ENCODE measurements at places on chromosomes 5 and 9.

DNA sequence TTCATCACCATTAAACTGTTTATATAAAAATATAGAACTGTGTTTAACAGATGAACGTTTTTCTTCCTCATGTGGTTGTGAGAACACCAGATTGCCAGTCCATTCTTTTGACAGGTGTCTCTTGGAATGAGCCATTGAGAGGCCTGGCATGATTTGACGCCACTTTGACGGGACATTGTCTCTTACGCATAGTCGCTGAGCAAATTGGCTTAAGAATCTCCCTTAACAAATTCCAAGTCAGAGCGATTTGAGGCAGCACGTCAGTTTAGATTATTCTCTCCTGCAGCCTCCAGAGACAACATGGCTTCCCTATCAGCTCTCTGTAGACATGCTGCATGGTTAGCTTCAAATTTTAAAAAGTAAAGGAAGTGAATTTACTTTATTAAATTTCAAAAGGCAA is 510.7 kb upstream of the ACO1 start:
- no peak for DNase-seq

- peak; percentile 73 for DNase-seq
These were observed 104.2 kb upstream of the HMHB1 start for GRCh38 chr5:143707806-143708205.

GRCh38 chr9:98921732-98922131 is 22.0 kb upstream of the COL15A1 start:
- DNase-seq: no peak

- DNase-seq: no peak
These were observed 31.9 kb downstream of the FAM240B start for GRCh38 chr9:38687992-38688391.

DNA sequence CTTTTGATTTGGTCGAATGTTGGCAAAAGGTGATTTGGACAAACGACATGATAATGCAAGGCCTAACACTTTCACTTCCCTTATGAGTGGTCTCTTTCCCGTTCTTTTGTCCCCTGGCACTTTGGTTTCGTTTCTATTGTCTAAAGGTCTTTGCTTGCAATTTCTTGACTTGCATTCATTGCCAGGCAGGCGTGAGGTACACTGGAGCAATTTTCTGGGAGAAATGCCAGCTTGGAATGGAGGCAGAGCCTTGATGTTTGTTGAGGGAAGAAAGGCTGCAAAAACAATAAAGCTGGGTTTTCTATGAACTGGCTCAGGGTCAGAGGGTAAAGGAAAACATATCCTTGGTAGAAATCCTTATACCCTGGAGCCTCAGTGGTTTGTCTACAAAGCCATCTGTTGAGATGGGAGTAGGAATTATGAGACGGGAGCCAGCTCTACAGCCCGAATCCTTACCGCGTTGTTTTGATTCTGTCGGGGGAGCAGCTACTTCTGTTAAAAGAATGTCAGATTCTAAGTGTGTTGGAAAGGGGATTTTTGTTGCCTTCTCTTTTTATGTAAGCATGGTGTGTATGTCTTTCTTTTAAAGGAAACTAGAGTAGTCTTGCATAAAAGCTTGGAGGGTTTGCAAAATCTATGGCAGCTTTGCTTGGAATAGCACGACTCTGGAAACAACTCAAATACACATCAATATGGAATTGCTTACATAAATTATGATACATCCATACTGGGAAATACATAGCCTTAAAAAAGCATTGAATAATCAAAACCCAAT is 158.9 kb downstream of the RMI1 start:
- peak; percentile 62 for DNase-seq

DNA sequence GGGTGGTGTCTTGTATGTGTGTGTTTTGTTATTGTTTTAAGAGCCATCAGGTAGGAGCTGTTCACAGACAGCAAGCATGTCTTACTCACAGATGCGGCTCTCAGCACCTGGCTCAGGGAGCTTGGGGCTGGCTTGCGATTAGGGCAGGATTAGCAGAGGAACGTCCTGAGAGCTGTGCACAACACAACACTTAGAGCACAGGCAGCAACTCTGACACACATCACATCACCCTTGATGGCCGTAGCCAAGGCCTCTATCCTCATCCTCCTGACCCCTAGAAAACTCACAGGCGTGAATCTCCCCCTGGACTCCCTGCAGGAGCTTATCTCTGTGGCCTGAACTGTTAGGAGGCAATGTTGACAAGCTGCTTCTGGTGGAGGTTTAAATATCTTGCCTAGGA is 7.1 kb upstream of the IL17B start:
- no peak for DNase-seq

DNA sequence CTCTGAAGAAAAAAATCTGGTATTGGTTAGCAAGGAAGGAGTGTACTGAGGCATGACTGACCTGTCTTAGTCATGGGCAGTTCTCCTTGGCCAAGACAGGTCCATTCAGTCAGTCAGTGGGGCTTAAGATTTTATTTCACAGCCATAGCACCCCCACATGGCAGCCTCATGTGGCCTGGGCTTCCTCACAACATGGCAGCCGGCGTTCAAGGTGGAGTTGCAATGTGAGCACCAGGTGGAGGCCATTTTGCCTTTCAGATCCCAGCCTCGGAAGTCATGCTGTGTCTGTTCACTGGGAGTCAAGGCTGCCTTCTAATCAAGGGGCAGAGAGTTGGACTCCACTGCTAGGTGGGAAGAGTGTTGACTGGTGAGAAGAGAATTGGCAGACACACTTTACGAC is 10.3 kb upstream of the CARD19 start:
- DNase-seq: no peak

- DNase-seq: no peak
These were observed 69.5 kb upstream of the ALDH1A1 start for GRCh38 chr9:73022353-73022752.

GRCh38 chr5:95668216-95668615 is 14.6 kb downstream of the SPATA9 start:
- DNase-seq: no peak

- DNase-seq: no peak
These were observed 292.7 kb upstream of the SMARCA2 start for GRCh38 chr9:1722404-1722803.

- DNase-seq: no peak
These were observed 54.4 kb downstream of the NEURL1B start for GRCh38 chr5:172695232-172696054.

GRCh38 chr5:142197098-142197497 is 88.5 kb downstream of the NDFIP1 start:
- DNase-seq: no peak

GRCh38 chr5:176420972-176421544 is 4.7 kb upstream of the CLTB start:
- no peak for DNase-seq

- DNase-seq: no peak
These were observed 51.1 kb downstream of the C9orf50 start for GRCh38 chr9:129569502-129570449.

- no peak for DNase-seq
These were observed 411.2 kb upstream of the CTNND2 start for GRCh38 chr5:12315461-12315860.

DNA sequence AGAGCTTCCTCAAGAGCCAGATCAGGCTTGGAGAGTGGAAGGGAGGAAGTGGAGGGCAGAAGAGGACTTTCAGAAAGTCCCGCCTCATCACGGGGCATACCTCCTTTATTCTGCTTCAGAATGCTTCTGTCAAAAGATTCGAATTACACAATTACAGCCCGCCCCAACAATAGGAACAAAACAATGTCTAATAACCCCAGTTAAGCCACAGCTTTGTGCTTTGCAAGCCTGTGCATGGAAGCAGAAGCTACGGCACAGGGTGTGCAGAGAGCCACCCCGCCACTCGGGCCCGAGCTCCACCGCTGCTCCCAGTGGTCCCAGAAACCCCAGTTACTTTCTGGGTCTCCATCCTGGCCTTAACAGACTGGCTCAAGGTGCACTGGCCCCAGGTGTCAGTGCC is 23.5 kb downstream of the HNRNPH1 start:
- DNase-seq: no peak

DNA sequence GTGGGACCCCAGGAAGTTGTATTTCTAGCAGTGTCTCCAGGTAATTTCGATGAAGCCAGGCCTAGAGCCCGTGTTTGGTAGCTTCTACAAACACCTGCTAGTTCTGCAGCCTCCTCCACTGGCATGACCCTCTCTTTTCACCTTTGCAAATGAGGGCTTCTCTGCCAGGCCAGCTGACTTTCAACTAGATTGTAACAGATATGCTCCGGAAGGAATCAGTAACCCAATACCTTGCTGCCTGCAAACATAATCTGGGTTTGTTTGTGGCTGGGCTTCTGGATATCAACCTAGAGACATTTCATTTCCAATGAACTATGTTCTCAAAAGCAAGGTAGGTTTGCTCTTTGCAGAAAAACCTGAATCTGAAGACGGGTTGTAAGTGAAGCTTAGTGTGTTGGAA is 354.8 kb downstream of the DMRT2 start:
- DNase-seq: no peak

- DNase-seq: no peak
These were observed 32.4 kb upstream of the CDK20 start for GRCh38 chr9:88006511-88007290.

Measured in skeletal muscle cell (primary cell).